Ureter (tissue), 1 donor: ENCODE measurements at places on chromosomes 13 and 19. TPM values are rescaled to one million over a fixed set of nuclear protein-coding genes. Genes with fewer than 3 reads are reported as not detected.

The DPF1 gene
- not detected for total RNA-seq

The DENND1C gene
- total RNA-seq = 3.1 TPM

The CEBPA gene
- total RNA-seq = 34.1 TPM

The ZNF90 gene
- 39.2 TPM for total RNA-seq

The RFPL4A gene
- total RNA-seq = not detected

DNA sequence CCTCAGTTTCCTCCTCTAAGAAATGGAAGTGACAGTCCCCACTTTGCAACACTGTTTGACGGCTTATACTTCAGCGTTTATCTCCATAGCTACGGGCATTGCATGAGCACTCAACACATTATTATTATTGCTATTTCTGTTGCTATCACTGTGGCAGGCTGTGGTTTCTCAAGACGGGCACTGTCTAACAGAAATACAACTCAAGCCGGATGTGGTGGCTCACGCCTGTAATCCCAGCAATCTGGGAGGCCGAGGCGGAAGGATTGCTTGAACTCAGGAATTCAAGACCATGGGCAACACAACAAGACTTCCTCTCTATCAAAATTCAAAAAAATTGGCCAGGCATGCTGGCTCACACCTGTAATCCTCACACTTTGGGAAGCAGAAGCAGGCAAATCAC is 4.9 kb upstream of the ZSWIM4 start:
- no peak for DNase-seq

DNA sequence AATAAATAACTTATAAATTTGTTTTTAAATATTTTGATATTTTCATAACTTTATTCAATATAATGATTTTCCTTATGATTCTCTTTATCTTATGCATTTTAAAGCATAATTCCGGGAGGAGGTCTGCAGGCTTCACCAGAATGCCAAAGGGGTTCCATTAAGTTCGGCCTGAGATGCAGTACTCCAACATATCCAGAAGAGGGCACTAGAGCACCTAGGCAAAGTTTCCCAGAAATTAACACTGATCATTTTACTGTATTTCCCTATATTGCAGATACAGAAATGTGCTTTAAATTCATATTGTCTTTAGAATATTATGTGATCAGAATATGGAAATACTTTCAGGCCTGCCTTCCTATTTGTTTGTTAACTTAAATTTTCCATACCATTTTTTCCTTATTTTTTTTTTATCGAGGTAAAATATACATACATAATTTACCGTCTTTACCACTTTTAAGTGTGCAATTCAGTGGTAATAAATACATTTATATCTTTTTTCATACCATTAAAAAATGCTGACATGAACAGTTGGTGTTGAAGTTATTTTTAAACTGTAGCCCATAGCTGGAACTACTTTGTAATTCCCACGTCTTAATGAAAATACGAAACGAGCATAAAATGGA is 58.9 kb upstream of the TM9SF2 start:
- DNase-seq = no peak

DNA sequence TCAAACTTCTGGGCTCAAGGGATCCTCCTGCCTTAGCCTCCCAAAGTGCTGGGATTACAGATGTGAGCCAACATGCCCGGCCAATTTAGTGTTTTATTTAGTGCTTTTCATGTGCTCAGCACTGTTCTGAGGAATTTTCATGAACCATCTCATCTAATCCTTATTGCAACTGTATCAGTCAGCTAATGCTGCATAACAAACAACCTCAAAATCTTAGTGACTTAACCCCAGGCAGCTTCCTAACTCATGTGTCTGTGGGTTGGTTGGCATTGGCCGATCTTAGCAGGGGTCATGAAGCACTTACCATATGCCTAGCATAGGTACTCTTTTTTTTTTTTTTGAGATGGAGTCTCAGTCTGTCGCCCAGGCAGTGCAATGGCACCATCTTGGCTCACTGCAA is 6.2 kb upstream of the SDHAF1 start:
- no peak for DNase-seq

DNA sequence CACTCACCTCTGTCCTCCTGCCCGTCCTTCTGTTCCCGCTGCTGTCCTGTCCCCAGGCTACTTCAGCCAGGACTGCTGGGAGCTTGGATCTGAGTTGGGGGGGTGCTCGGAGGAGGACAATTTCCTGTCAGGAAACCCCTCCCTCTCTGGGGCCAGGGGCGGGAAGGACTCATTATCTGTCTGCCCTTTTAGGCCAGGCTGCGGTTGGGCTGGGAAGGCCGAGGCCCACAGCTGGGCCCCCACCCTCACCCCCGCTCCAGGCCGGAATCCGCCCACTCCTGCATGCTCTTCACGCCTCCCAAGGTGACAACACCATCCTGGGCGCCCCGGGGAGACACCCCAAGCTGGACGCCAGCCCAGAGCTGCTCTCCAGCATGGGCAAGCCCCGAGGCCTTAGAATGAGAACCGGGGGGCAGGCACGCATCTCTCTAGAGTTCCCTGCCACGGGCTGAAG is at the start of gene EXOC3L2:
TSS of gene EXOC3L2 (minus strand) at position 74 of the 454 bp plus-strand sequence. CDS start 6,362 bp downstream, outside the sequence.
- DNase-seq = no peak

GRCh38 chr13:41216160-41216559 is 21.8 kb upstream of the KBTBD7 start:
- no peak for DNase-seq

DNA sequence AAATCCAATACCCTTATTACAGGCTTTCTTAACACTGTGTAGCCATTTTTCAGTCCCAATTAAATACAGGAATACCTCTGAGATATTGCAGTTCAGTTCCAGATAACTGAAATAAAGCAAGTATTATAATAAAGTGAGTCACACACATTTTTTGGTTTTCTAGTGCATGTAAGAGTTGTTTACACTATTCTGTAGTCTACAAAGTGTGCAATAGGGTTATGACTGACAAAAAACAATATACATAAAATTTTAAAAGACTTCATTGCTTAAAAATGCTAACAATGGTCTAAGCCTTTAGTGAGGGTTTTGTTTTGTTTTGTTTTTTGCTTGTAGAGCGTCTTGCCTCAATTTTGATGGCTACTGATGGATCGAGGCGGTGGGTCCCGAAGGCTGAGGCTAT is 434.4 kb upstream of the NBEA start:
- DNase-seq = no peak

DNA sequence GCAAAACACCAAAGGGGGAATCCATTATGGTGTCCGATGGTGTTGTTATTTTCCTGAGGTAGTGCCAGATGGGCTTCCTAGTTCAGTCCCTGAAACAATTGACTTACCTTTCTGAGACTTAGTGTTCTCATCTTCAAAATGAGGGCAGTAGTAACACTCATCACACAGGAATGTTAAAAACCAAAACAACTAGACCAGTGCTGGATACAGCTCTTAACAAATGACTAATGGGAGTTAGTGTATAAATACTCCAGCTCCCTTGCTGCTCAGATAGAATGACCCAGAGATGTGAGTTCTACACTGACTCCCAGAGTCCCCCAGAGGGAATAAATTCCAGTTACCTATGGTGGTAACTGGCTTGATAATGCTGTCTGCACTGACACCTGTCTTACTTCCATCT is 49.9 kb downstream of the MBD3L2B start:
- DNase-seq = no peak

DNA sequence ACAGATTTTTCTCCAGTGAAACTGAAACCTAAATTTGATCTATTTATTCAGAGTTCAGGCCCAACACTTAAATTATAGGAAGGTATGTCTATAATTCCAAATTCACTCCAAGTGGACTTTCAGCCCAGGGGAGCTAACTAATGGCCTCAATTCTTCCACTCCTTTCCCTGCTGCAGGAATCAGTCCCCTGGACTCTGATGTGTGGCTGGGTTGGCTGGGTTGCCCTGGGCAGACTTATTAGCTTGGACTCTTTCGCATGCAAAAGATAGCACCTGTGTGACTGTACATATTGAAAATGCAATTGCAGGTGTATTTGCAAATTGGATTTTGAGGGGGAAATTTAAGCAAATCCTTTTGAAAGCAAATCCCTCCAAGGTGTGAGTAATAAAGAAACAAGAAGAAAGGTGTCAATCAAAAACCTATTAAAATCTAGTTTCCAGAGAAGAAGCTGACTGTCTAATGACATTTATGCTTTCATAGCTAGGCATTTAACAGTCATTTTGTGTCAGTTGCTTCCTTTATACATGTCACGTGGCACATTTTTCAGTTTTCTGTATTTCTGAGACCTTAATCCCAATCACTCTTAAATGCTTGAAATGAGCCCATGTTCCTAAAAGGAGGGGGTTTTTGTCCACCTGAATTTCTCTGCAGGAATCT is 42.7 kb downstream of the KLF5 start:
- DNase-seq = no peak
